ENCODE measurements at places on chromosomes 16 and 17.

DNA sequence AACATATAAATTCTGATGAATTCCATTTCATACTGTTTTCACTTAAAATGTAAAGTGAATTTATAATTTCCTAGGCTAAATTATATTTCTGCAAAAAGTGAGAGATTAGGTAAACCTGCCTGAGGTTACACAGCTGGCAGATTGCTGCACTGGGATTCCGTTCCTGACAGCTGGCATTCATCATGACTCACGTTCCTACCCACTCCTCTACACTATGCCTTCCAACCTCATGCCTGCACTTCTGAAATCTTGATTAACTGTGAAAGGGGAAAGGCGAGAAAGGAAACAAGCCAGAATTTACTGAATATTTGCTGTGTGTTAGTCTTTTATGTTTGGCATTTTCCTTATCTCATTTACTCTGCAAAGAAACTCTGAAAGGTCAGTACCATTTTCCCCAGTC is 73.3 kb upstream of the MON1B start:
- no peak for DNase-seq

DNA sequence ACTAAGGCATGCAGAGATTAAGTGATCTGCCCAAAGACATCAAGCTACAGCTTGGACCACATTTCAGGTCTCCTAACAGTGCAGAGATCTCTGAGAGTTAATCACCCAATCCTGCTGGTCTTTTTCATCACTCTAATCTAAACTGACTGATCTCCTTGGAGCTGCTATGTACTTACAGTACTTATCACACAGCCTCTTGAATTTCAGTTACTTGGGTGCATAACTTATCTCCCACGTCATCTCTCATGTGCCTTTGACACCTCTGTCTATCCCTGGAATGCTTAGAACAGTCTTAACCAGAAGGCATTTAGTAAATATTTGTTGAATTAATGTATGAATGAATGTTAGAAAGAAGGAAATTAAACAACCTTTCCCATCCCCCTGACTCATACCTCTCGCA is 139.0 kb downstream of the SNX11 start:
- DNase-seq = peak; percentile 27

DNA sequence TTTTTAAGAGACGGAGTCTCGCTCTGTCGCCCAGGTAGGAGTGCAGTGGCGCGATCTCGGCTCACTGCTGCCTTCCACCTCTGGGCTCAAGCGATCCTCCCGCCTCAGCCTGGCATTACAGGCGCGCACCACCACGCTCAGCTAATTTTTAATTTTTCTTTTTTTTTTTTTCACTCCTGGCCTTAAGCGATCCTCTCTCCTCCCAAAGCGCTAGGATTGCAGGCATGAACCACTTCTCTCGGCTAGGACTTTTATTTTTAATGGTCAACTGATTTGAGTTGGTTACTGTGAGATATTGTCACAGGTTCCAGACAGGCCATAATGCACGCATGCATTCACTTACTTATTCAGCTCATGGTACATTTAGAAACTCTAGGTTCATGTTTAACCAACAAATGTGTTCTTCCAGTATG is 888 bp downstream of the PIGW start:
- DNase-seq = no peak

DNA sequence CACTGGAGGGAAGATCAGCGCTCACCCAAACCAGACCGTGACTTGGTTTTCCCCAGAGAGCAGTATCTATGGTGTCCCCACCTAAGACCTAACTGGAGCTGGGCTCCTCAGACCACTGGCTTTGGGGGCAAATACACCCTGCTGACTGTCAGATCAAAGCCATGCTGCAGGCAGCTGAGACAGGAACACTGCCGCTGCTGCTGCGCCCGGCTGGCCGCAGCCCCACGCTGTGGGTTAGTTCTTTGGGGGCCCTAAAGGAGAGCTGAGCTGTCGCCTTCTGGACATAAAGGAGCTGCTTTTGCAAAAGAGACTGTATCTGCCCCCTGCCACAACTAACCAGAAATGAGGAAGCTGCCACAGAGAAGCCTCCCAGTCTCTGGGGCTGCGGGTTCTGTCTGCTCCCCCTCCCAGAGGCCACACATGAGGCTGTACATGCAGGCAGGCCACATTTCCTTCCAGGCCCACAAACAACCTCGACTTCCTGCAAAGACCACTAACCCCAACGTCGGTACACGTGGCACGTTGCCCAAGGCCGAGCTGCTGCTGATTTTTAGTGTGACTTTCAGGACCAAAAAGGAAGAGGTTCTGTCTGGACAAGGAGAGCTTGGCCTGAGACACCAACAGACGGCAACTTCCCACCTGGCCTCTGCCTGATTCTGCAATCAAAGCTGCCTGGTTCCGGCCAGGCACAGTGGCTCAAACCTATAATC is 18.2 kb upstream of the ABR start:
- peak; percentile 17 for DNase-seq

DNA sequence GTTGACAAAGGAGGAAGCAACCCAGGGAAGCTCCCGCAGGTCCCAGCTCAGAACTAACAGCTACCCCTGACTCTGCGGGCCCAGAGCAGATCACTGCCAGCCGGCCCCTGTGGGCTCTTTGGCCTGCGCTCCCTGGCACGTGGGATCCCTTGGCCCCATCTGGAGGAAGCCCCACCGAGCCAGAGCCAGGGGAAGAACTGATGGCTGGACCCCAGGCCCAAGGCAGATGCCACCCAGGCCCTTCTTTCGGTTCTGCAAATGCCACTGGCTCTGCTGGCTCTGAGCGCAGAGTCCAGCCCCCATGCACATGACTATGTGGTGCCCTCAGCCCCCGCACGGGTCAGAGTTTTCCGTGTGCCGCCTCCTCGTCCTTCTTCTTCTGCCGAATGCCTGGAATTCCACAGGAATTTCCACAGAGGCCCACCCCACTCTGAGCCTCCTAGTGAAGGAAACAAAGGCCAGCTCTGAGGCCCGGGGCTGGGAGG is 35.8 kb upstream of the SNN start:
- no peak for DNase-seq

GRCh38 chr17:49910094-49910857 is 58.7 kb upstream of the DLX4 start:
- DNase-seq = peak; percentile 47

DNA sequence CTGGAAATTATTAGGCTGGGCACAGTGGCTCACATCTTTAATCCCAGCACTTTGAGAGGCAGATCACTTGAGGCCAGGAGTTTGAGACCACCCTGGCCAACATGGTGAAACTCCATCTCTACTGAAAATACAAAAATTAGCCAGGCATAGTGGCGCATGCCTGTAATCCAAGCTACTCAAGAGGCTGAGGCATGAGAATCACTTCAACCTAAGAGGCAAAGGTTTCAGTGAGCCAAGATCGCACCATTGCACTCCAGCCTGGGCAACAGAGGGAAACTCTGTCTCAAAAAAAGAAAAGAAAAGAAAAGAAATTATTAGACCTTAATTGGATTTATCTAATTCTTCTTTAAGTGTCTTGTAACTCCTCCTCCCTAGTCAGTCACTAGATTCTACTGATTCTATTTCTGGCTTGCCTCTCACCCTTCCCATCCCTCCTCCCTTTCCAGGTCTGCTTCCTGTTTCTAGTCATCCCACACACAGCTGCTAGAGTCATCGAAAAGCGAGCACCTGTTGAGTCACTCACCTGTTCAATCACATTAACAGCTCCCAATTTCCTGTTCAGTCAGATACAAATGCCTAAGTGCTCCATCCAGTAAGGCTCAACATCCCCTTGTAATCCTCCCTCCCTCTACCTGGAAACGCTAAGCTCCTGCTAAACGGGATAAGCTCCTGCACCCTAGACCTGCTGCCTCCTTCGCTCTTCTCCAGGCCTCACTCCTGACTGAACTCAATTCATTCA is 34.6 kb downstream of the ERN1 start:
- DNase-seq = no peak

GRCh38 chr17:43830510-43831140 is 2.3 kb downstream of the MPP3 start:
- DNase-seq = no peak

GRCh38 chr17:82598256-82599119 is 49.8 kb downstream of the WDR45B start:
- no peak for DNase-seq
